ENCODE measurements at places on chromosomes 12 and 14.

- DNase-seq, result no peak
These were observed 199.3 kb downstream of the ITPR2 start for GRCh38 chr12:26633591-26634210.

- no peak for DNase-seq
These were observed 680.3 kb downstream of the MED13L start for GRCh38 chr12:115597157-115597712.

- DNase-seq, result no peak
These were observed 583.9 kb upstream of the TBX3 start for GRCh38 chr12:115267891-115268290.

- DNase-seq, result no peak
These were observed 35.3 kb upstream of the TTC7B start for GRCh38 chr14:90851327-90852036.

GRCh38 chr12:67222302-67222701, 46.9 kb upstream of the CAND1 start:
- no peak for DNase-seq

DNA sequence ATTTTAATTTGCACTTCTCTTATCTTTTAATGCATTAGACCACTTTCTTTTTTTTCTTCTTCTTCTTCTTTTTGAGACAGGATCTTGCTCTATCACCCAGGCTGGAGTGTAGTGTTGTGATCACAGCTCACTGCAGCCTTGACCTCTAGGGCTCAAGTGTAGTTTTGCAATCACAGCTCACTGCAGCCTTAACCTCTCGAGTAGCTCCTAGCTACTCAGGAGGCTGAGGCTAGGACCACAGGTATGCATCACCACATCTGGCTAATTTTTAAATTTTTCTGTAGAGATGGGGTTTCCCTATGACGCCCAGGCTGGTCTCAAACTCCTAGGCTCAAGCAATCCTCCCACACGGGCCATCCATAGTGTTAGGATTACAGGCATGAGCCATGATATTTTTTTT, 12.7 kb downstream of the TMED8 start:
- DNase-seq, result no peak

DNA sequence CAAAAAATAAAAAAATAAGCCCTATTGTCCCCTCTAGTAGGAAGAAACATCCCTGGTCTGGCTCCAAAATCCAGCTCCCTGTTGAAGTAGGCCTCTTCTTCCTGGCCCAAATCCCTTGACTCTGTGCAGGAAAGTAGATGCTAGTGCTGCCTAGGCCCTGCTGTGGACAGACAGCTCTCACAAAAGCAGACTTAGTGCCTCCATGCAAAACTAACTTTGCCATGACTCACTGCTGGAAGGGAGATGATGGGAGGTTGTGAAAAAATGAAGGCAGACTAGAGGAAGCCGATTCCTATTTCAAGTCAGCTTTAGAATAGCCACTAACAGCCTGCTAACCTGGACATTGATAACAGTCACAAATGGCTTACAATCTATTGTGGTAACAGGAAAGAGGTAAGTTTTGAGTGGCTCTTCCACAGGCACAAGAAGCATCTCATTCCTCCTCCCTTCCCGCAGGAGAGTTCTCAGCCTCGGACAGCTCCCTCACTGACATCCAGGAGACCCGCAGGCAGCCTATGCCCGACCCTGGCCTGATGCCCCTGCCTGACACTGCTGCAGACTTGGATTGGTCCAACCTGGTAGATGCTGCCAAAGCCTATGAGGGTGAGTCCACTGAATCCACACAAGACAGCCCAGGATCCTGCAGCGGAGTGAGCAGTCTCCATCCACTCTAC, 198.9 kb upstream of the RGS6 start:
- DNase-seq, result no peak

DNA sequence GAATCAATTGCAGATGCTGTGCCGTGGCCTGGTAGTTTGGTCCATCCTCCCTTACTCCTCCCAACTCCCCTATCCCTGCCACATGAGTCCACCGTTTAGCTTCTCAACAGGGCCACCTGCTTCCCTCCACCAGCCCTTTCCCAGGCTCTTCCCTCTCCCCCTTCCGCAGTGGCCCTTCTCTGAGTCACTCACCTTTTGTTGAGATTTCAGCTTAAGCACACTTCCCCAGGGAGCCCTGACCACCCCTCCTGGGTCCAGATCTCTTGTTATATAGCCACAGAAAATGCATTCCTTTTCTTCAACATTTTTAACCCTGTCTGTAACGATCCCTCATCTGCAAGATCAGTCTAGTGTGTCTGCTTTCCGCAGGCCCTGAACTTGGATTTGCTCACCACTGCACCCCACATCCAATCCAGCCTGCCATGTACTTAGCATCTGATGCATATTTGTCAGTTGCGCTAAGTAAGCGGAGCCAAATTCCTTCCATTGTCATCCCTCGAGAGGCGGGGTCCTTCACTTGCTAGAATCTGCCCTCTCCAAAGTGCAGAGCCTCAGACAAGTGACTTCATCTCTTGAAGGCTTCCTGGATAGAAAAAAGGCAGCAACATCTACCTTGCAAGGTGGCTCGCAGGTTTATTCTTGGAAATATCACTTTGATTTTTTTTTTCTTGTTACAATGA, 41.1 kb downstream of the TMEM63C start:
- no peak for DNase-seq

- DNase-seq, result no peak
These were observed 715 bp downstream of the KLRC4 start for GRCh38 chr12:10408842-10409241.

DNA sequence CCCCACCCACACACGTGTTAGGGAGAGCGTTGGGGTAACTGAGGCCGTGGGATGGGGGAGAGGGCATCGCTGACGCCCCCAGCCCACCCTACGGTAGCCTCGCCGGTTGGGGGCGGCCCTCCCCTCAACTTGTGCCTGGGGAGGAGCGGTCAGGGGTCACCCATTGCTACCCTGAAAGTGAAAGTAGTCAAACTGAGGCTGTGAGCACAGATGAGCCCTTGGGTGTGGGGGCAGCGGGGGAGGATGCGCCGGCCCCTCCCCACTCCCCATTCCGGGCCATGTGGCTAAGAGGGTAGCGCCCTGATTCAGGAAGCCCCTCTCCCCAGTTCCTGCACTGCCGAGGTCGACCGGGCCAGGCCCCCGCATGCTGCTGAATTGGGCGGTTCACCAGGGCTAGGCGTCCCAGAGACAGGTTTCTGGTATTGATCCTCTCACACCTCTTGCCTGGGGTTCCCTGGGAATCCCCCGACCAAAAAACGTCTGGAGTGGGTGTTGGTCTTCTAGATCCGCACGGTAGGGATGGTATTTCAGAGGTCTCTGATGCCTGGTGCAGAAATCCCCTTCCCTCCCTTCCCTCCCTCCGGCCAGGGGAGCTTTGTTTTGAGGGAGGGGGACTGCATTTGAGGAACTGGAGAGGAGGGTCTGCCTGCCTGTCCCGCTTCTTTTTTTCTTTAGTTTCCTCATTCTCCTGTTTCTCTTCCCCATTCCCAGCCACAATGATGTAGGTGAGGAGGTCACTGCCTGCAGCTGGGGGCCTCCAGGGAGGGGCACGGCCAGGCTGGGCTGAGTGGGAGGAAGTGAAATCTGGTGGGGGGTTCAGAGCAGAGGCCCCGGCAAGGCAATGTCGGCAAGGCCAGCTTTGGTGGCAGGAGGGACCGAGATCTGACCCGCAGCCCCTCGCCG, 1.0 kb downstream of the SH2B3 start:
- DNase-seq, result no peak

GRCh38 chr14:94244182-94244581, 48.9 kb downstream of the SERPINA10 start:
- DNase-seq, result no peak

DNA sequence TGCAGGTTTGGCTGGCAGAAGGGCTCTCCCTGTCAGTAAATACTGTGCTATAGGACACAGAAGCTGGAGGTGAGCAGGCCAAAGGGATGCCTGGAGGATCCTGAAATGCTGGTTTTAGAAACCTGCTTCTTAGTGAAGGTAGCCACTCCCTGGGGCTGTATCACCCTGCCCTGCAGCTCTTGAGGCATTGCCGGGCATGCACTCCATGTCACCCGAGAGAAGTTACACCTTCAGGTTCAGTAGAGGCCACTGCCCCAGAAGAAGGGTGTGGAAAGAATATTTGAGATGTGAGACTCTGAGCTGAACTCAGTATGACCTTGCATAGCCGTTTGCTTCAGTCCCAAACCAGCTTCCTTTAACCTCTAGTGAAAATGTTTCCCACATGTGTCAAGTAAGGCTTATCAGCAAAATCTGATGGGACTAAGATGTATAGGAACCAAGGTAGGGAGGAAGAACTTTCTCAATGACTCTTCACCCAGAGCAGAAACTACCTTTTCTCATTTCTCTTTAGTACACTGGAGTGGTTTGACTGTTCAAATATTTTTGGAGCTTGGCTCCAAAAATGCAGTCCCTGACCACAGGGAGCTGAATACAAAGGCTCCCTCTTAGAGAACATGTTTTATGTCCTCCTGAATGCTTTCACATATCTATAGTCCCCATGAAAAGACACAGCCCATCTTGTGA, 164.5 kb upstream of the DYRK2 start:
- no peak for DNase-seq

DNA sequence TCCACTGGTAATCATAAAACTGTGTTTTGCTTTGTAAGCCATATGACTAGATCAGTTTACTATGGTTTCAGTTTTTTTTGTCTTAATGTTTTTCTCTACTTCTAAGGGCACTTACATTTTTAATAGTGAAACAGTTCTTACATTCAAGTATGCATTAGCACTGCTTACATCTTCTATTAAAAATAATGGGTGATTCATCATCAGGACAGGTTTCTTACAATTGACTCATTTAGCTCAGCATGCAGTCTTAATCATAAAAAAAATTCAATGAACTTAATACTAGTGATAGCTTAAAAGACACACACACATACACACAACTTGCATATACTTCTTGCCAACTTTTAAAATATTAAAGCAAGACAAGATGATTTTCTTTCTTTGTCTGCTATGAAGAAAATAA, 845.7 kb upstream of the USP15 start:
- DNase-seq, result no peak

GRCh38 chr12:68056300-68056699, 67.1 kb downstream of the IFNG-AS1 start:
- DNase-seq, result no peak

DNA sequence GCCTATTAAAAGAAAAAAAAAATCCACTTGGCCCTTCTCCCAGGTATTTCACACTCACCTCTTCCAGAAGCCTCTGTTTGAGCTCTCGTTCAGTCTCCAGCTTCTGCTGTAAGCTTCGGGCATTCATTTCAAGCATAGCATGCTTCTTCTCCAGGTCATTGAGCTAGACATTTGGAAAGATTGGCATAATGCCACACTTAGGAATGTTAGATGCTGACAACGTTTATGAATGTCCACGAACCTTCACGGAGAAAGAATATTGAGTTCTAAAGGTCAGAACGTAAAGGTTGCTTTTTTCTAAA, 60.5 kb downstream of the PRKAB1 start:
- no peak for DNase-seq

GRCh38 chr12:96812153-96812552, 94.9 kb upstream of the NEDD1 start:
- DNase-seq, result no peak

GRCh38 chr12:87074781-87075180, 818.6 kb upstream of the MGAT4C start:
- DNase-seq, result no peak

GRCh38 chr12:104189915-104190555, 25.5 kb upstream of the TXNRD1 start:
- no peak for DNase-seq

GRCh38 chr12:113222730-113223531, 1.7 kb downstream of the TPCN1 start:
- no peak for DNase-seq

DNA sequence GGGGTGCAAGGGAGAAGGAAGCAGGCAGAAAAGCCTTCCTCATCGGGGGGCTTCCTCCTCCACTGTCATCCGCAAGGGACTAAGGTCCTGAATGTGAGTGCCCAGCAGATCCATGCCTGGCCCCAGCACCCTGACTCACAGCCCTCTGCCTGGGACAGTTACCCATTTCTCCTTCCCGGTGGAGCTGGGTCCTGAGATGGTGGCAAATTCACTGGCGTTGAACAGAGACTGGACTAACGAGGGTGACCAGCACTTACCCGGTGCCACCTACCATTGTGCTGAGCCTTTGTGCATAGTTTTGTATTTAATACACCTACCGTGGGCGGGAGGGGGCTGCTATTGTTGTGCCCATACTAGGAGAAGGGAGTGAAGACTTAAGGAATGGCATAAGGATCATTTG, 30.9 kb upstream of the PLEKHG6 start:
- no peak for DNase-seq

GRCh38 chr12:67939611-67940010, 49.6 kb upstream of the IFNG-AS1 start:
- no peak for DNase-seq

DNA sequence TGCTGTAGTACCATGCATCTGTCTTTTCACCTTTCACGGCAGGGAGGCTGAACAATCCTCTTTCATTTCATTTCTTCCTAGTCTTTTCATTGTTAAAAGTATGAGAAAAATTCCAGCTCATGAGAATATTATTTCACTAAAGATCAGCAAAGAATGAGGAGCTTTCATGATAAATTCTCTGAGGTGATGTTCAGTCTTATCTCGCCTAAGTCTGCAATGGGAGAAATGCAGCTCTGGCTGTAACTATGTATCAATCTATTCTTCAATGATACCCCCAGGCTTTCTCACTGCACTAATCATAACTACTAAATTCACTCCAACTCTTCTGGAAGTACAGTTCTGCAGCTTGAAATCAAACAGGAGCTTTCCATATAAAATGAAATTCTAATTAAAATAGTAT, 15.7 kb downstream of the FOXG1 start:
- no peak for DNase-seq

DNA sequence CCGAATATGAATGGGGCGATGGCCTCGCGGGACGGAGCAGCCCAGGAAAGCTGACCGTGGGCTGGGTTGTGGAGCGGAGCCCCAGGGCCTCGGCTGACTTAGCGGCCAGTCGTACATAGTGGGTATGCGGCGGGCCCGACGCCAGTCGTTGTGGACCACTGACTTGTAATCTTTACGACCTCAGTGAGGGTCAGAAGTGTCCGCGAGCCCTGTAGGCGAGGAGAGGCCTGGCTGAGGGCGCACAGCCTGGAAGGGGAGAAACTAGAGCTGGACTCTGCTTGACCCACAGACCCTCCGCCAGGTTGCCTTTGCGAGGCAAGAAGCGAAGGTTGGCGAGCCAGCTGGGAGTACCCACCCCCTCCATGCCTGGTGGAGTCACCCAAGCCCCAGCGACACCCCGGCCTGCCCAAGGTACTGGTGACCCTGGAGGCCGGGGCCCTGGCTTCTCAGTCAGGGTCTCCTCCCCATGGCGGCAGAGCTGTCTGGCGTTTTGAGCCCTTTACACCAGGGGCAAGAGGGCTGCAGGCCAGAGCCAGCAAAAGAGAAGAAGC, 15.6 kb upstream of the DYNC1H1 start:
- DNase-seq, result no peak

GRCh38 chr14:104148433-104149277, 10.3 kb downstream of the KIF26A start:
- DNase-seq, result no peak

- no peak for DNase-seq
These were observed 242.0 kb upstream of the MDGA2 start for GRCh38 chr14:47917344-47917954.

- DNase-seq, result no peak
These were observed 127.6 kb upstream of the AMIGO2 start for GRCh38 chr12:47207340-47207717.

All from activated T-helper 1 cell treated with Interleukin-2 at 50 U/mL for 16 hours (primary cell).